NCI-H1048 (cell line): ENCODE measurements at places on chromosomes 16 and 17.

- no peak for DNase-seq
Measured at GRCh38 chr17:56457501-56457900, 136.0 kb upstream of the NOG start.

- no peak for DNase-seq
Measured at GRCh38 chr16:84572096-84572495, 45.8 kb downstream of the COTL1 start.

- no peak for DNase-seq
Measured at GRCh38 chr17:79051306-79051705, 23.3 kb upstream of the ENGASE start.

- DNase-seq, result no peak
Measured at GRCh38 chr17:66667491-66668030, 167.4 kb upstream of the CACNG5 start.

DNA sequence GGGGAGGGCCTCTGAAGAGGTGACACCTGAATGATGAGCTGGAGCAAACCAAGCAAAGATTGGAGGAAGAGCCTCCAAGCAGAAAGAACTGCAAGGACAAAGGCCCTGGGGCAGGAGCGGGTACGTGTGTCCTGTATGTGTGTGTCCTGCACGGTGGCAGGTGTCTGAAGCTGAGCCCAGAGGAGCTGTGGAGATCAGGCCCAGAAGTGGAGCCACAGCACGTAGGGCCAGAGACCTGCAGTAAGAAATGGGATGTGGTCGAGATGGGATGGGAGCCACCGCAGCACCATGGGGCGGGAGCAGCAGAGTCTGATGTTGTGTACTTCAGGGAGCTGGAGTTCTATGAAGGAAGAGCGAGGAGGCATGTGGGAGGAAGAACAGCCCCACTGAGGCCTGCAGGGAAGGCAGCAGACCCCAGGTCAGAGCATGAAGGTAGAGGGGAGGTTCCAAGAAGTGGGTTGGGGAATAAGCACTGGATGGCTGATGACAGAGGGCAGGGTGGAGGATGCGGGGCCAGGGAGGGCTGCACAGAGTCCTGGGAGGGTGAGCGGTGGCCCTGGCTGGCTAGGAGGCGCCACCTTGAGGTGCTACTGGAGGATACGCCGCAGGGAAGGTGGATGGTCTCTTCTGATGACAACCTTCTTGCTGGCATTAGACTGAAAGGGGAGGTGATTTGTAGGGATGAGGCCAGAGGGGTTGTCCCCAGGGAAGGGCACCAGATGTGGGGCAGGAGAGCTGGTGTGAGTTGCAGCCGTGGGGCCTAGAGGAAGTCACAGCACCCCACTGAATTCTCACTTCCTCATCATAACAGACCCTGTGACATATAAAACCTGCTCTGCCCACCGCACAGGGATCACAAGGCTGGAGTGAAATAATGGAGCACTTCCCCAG, 10.6 kb upstream of the CETP start:
- no peak for DNase-seq
